ENCODE measurements at places on chromosomes 3 and 15.

- DNase-seq = no peak
Observed at GRCh38 chr3:16515885-16516420, 2.5 kb upstream of the RFTN1 start.

DNA sequence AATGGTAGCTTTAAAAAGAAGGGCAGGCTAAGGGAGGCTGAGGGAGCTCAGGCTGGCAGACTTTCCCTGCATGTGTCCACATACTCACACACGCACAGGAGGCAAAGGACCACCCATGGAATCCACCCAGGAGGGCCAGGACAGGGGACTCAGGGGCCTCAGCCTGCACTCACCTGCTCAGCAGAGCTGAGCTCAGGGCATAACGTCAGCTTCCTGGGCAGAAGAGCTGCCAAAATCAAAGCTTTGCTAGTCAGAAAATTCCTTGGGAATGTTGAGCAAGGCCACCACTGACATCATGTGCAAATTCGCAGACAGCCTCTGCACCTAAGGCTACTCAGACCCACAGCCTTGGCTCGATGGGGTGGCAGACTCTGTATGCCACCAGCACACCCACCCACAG, 16.4 kb upstream of the ALAS1 start:
- no peak for DNase-seq

GRCh38 chr15:66133247-66133885, 120.2 kb downstream of the MEGF11 start:
- no peak for DNase-seq

DNA sequence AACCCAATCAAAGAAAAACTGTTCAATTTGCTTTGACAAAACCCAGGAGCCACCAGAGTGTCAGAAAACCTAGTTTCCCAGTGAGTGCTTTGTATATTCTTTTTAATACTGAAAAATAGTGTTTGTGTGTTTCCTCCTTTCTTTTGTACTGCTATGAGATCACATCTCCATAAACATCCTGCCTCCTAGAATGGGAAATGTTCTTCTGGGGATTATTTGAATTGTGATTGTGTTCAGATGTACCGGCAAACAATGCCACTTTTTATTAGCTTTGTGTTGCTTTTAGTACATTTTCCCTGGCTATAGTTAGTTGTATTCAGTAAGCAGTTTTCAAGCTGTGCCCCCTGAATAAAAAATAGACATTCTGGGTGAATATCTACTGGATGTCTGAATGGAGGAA, 148.0 kb upstream of the NR2E3 start:
- no peak for DNase-seq

- DNase-seq = no peak
Observed at GRCh38 chr3:172467170-172467824, 19.0 kb upstream of the GHSR start.

DNA sequence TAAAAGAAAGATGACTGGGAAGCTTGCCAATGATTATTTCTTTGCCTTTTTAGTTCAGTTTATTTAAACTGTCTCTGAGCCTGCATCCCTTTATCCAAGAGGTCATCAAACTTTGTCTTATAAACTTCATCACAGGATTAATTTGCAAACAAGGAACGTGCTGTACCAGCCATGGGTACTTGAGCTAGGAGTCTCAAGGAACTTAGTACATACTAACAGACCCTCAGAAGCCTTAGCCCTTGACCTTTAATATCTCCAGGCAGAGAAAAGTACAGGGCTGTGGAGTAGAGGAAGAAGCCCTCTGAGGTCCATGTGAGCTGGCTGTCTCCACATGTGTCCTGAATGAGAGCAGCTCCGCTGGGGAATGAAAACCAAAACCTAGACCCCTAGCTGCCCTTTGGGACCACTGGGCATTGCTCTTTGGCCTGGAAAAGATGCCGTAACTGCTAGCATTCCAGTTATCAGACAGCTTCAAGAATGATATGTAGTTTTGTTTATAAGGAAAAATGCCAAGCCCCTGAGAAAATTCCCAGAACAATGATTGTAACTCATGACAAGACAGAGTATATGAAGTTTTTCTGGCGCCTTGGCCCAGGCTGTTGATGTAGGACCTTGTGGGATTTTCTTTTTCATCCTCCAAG, 92.1 kb downstream of the ASB7 start:
- no peak for DNase-seq

GRCh38 chr15:28181366-28181765, 82.3 kb upstream of the OCA2 start:
- DNase-seq = no peak
